ENCODE measurements at places on chromosomes 16 and 17.

DNA sequence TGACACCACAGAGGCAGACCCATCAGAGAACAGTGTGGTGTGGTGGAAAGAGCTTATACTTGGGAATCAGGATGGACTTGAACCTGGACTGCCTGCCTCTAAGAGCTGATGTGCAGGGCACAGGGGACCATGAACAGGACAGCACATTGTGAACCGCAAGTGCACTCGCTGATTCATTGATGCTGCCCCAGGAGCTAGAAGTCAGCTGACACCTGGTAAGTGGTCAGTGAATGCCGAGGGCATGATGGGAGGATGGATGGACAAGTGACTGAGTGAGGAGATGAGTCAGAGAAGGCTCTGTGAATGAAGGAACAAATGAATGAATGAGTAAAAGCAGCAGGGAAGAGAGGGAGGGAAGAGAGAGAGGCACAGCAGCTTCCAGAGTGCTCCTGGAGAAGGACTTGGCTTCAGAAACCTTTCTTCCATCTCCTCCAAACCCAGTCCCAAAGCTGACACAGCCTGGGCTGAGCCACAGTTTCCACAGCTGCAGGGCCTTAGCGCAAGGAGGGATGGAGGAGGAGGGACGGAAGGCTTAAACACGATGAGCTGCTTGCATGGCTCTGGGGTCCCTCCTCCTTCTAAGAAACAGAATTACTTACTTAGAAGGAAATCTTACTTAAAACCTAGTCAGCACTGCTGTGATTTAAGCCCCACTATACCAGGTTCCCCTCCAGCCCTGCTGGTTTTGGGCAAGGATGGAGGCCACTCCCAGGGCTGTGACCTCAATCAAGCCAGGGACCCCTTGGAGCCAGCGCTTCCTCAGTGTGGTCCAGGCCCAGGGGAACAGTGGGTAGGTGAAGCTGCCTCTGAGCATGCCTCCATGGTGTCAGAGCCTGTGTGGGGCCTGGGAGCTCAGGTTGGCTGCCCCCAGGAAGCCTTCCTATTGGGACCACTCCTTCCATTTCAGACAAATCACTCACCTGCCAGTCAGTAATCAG, 184.6 kb downstream of the TMEM132E start:
- H3K27me3 ChIP-seq: no peaks in the 10 kb centered on the region
- DNase-seq: no peak

DNA sequence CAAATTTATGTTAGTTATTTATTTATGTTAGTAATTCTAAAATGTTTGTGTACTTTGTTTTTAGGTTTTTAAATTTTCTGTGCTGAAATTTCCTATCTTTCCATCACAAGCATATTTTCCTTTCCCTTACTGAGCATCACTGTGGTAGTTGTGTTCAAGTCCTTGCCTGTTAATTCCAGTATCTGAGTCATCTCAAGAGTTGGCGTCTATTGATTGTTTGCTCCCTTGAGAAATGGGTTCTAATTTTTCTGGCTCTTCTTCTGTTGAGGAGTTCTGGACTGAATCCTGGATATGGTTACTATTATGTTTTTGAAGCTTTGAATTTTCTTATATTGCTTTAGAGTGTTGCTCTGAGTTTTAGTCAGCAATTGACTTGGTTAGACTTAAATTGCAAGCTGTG, 56.3 kb downstream of the GAN start:
- H3K4me3 ChIP-seq: no peak overlapping the region
- no peaks in the 10 kb centered on the region for H3K4me1 ChIP-seq
- H3K36me3 ChIP-seq: peaks cover 43% of the 10 kb centered on the region

DNA sequence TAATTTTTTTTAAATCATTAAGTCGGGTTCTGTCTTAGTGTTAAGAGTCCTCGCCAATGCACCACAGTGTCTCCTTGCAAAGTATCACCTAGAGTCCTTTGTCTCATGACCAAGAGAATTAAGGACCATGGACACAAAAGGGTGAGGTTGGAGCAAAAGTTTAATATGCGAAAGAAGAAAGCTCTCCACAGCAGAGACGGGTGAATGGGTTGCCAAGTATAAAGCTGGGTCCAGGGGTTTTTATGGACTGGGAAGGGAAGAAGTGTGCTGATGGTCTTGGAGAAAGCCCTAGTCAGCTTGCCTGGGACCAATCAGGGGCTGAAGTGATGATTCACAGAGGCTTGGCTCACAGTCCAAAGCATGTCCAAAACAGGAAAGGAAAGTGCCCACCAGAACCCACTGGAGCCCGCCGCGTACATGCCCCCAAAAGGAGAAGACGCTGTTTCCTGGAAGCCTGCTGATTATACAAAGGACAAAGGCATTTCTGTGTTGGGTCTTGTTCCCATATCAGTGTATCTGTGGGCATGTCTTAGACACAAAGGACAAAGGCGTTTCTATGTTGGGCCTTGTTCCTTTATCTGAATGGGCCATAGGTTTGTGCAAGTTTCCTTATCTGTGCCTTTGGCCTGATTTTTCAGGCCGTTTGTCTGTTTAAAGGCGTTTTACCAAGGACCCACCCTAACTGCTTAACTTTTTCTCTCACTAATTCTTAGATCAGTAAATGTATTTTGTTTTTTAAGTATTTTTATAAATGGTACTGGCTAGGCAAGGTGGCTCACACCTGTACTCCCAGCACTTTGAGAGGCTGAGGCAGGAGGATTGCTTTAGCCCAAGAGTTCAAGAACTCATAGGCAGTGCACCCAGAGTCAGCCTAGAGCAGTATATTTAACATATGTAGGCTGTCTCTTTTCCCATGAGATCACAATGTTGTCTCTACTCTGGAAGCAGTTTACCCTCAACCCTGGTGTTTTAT, 28.7 kb upstream of the ATF7IP2 start:
- H3K27me3 ChIP-seq: 0 out of 2 replicates have a peak, but pooled peaks cover 2% of the 10 kb centered on the region
- H3K4me1 ChIP-seq: no peaks in the 10 kb centered on the region
- H3K4me3 ChIP-seq: no peak overlapping the region

DNA sequence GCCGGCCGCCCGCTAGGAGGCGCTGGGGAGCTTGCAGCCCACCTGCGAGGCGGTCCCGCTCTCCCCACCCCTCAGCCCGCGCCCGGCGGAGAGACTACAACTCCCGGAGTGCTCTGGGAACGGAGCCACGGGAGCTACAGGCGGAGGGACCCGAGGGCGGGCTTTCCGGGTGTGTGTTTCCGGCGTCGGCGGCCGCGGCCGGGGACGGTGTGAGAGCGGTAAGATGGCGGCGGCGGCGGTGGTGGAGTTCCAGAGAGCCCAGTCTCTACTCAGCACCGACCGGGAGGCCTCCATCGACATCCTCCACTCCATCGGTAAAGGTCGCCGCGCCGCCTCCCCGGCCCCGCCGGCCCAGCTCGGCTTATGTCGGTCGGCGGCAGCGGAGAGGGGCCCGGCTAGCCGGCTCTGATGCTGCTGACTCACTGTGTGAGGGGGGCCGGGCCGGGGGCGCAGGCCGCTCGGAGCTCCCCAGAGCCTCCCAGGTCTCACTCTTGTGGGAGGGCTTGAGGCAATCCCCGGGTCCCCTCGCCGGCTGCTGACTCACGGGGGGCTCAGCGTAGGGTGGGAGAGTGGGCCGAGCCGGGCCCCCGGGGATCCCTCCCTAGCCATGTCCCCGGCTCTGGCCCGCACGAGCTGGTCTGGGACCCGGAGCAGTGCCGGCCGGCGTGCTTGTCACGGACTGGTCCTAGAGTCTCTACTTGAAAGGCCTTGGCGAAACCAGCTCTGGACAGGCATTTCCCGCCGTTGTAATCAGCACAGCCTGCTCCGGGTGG, at the start of gene PSMD11:
Gene PSMD11 (plus strand): TSS at position 210 of the 773 bp plus-strand sequence. CDS start 14 bp downstream, at position 224.
- peaks cover 29% of the 10 kb centered on the region for H3K27me3 ChIP-seq
- H3K27ac ChIP-seq: peak within 1 kb of the TSS; percentile 41
- H3K4me1 ChIP-seq: peaks cover 19% of the 10 kb centered on the region
- H3K4me3 ChIP-seq: peak within 1 kb of the TSS; percentile 95
- DNase-seq: peak; percentile 99

DNA sequence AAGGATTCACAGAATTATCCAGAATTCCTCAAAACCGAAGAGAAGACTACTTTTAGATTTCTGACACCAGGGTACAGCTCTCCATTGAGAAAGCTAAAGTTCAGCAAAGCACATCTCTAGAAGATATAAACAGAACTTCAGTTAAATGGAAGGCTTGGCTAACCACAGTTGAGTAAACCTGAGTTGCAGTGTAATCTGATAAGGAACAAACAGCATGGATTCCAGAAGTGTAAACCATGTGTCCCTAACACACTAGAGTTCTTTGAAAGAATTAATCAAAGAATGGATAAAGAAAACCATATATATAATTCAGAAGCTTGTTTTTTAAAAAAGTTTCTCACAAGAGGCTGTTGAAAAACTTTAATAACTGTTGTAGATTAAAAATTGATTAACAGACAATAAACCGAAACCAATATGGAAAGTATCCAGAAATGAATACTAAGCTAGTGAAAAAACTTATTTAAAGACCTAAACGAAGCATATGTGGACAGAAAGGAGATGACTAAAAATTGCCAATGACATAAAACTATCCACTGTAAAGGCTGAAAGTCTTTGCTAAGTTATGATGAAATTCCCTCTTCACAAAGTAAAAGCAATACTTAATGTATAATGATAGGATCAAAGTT, 4.3 kb downstream of the RNF43 start:
- no peak overlapping the region for H3K4me3 ChIP-seq
- no peak overlapping the region for H3K27ac ChIP-seq
- peaks cover 25% of the 10 kb centered on the region for H3K4me1 ChIP-seq
- no peaks in the 10 kb centered on the region for H3K36me3 ChIP-seq
- H3K27me3 ChIP-seq: 0 out of 2 replicates have a peak, but pooled peaks cover 4% of the 10 kb centered on the region
- DNase-seq: no peak

GRCh38 chr17:67417507-67417906, 40.4 kb downstream of the PITPNC1 start:
- H3K36me3 ChIP-seq: peaks cover 12% of the 10 kb centered on the region
- peaks cover 24% of the 10 kb centered on the region for H3K4me1 ChIP-seq
- no peak overlapping the region for H3K4me3 ChIP-seq
- H3K27me3 ChIP-seq: no peaks in the 10 kb centered on the region
- DNase-seq: no peak
- no peak overlapping the region for H3K27ac ChIP-seq

DNA sequence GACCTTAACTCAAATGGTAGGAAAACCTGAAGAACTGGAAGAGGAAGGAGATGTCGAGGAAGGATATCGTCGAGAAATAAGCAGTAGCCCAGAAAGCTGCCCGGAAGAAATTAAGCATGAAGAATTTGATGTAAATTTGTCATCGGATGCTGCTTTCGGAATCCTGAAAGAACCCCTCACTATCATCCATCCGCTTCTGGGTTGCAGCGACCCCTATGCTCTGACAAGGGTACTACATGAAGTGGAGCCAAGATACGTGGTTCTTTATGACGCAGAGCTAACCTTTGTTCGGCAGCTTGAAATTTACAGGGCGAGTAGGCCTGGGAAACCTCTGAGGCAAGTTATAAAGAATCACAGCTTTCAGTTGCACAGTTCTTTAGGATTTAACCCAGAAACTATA, 15.5 kb downstream of the ERCC4 start:
- H3K36me3 ChIP-seq: peaks cover 50% of the 10 kb centered on the region
- no peaks in the 10 kb centered on the region for H3K27me3 ChIP-seq
- no peak overlapping the region for H3K4me3 ChIP-seq
- DNase-seq: peak; percentile 79
- H3K4me1 ChIP-seq: no peaks in the 10 kb centered on the region

GRCh38 chr16:24988129-24988518, 27.0 kb downstream of the ARHGAP17 start:
- no peaks in the 10 kb centered on the region for H3K27me3 ChIP-seq
- peaks cover 31% of the 10 kb centered on the region for H3K4me1 ChIP-seq
- H3K4me3 ChIP-seq: no peak overlapping the region

- DNase-seq: no peak
- no peak overlapping the region for H3K27ac ChIP-seq
- H3K27me3 ChIP-seq: peaks cover 44% of the 10 kb centered on the region
- peaks cover 4% of the 10 kb centered on the region for H3K4me1 ChIP-seq
- H3K36me3 ChIP-seq: no peaks in the 10 kb centered on the region
- peak overlapping the region; percentile 87 for H3K4me3 ChIP-seq
Observed at GRCh38 chr16:57285379-57285778, 907 bp upstream of the PLLP start.

DNA sequence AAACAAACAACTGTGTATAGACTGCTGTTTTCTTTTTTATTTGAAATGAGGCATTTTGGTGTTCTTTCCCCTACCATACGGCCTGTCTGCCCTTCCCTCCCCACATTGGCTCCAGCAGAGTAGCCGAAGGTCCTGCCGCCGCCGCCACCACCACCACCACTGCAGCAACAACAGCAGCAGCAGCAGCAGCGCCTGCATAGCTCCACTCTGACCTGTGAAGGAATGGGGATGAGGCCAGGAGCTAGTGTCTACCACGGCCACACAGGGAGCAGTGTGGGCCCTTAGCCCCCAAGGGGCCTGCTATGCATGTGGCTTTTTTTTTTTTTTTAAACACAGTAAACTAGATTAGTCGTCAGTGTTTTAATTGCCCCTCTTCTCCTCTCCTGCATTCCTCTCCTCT, 5.6 kb upstream of the CDK5R1 start:
- no peak overlapping the region for H3K4me3 ChIP-seq
- H3K4me1 ChIP-seq: peaks cover 37% of the 10 kb centered on the region
- peaks cover 52% of the 10 kb centered on the region for H3K36me3 ChIP-seq
- no peaks in the 10 kb centered on the region for H3K27me3 ChIP-seq
- peak overlapping the region; percentile 82 for H3K27ac ChIP-seq

DNA sequence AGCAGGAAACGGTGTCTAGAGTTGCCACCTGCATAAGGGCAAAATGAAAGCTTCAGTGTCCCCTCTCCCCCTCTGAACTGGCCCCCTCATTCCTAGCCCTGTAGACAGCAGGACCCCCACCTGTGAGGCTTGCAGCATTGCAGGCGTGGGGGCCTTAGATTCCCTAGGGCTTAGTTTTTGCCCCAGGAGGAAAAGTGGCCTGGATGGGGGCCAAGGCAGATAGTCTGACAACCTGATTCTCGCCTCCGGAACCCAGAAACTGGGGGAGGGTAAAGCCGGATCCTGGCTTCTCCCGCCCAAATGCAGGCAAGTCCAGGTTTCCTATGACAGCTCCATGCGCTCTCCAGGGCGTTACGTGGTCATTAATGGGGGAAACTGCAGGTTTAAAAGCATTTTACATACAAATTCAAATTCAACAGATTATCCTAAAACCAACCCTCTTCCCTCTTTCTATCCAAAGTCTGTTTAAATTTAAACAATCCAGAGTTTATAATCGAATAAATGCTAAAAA, 678 bp upstream of the HOXB6 start:
- DNase-seq: no peak
- no peak overlapping the region for H3K27ac ChIP-seq
- no peak overlapping the region for H3K4me3 ChIP-seq
- H3K27me3 ChIP-seq: peaks cover 100% of the 10 kb centered on the region

GRCh38 chr17:44220213-44221083, 973 bp upstream of the UBTF start:
- peak; percentile 52 for DNase-seq
- H3K27me3 ChIP-seq: no peaks in the 10 kb centered on the region
- H3K4me3 ChIP-seq: peak overlapping the region; percentile 87
- H3K4me1 ChIP-seq: peaks cover 17% of the 10 kb centered on the region
- peak overlapping the region; percentile 90 for H3K27ac ChIP-seq
